Activated CD4-positive, alpha-beta T cell treated with anti-CD3 and anti-CD28 coated beads, Interleukin-2, amount 50 U/mL, for 1 hour (primary cell): ENCODE measurements at places on chromosomes 2 and 18.

DNA sequence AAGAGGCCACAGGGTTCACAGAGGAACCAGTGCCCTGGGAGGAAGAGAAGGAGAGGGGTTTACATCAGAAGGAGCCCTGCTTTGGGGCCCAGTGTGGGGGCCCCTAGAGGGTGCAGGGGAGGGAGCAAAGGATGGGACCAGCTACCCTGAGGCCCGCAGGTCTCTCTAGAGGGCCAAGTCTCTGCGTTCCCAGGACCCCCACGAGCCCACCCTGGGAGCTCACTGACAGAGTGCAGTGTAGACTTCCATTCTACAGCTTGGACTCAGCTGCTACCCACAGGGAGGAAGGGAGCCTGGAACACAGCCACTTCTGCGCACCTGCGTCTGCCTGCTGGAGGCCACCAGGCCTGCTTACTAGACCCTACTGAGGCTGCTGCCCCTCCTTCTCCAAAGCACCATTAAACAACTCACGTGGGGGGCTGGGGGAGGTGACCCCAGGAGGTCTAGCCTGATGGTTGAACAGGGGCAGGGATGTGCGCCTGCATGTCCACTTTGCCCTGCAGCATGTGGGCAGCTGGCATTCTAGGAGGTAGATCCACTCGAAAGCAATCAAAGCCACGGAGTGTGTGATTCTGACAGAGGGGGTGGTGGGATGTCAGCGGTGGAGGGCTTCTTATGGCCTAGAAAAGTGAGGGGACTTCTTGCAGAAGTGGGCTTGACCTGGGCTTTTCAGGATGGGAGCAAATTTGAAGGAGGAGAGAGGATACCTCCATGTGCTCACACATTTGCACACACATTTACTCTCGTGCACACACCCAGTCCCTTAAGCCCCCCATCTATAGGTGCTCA, 90.2 kb downstream of the ZFP36L2 start:
- DNase-seq, result no peak

- DNase-seq, result no peak
Observed at GRCh38 chr18:3886575-3887322, 436.8 kb downstream of the TGIF1 start.

DNA sequence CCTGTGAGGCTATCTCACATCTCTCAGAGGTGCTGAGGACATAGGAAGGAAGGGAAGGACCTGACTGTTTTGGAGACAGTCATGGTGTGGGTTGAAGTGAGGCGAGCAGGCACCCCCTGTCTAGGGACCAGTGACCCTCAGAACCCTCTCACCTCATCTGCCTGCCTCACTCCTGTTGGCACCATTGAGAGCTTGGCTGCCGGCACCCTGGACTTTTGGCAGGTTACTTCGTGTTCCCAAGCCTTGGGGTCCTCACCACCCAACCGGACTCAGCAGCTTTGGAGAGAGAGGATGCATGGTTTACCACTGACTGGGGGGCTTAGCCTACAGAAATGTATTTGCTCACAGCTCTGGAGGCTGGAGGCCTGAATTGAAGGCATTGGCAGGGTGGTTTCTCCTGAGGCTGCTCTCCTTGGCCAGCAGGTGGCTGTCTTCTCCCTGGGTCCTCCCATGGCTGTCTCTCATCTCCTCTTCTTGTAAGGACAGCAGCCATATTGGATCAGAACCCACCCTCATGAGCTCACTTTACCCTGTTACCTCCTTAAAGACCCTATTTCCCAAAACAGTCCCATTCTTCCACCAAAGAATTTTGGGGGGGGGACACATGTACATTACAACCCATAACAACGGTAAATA, 142.0 kb downstream of the TSN start:
- DNase-seq, result no peak

GRCh38 chr2:229835596-229836283, 86.1 kb downstream of the TRIP12 start:
- DNase-seq, result no peak

DNA sequence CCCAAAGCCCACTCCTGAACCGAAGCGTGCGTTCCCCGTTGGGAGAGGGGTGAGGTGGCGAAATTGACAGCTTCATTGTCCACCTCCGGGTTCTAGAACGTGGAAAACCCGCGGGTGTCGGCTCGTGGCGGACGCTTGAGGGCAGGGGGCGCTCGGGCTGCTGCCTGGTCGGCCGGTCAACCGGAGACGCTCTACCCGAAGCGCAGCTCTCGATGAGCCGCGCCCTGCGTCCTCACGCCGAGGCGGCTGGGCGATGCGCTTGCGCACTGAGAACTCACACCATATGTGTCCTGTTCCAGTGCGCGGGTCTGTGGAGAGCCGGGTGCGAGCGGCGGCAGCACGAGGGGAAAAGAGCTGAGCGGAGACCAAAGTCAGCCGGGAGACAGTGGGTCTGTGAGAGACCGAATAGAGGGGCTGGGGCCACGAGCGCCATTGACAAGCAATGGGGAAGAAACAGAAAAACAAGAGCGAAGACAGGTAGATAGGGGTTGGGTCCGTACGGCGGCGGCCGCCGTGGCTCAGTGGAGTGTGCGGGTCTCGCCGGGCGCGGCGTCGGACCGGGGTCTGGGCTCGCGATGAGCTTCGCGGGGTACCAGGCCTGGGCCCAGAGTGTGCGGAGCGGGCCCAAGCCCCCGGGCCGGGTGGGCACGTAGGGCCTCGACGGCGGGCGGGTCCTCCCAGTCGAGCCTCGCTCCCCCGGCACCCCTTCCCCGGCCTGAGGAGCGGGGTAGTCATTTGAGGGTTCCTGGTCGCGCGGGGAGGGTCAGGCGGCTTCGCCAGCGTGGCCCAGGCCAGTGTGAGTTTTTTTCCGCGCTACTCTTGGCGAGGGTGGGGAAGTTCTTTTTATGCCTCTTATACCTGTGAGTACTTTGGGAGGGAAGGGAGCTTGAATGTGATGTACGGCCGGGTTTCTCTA, at the start of gene EIF5B:
TSS of gene EIF5B (plus strand) at position 277 of the 916 bp plus-strand sequence. CDS start at position 443, 166 bp downstream.
- peak; percentile 91 for DNase-seq

GRCh38 chr2:222888716-222889115, 27.9 kb downstream of the ACSL3 start:
- DNase-seq, result no peak

GRCh38 chr18:44945888-44946401, 265.3 kb downstream of the SETBP1 start:
- no peak for DNase-seq

- no peak for DNase-seq
Observed at GRCh38 chr2:238644095-238645081, 203.5 kb upstream of the TWIST2 start.

- no peak for DNase-seq
Observed at GRCh38 chr2:218982586-218983262, 2.3 kb downstream of the FEV start.

DNA sequence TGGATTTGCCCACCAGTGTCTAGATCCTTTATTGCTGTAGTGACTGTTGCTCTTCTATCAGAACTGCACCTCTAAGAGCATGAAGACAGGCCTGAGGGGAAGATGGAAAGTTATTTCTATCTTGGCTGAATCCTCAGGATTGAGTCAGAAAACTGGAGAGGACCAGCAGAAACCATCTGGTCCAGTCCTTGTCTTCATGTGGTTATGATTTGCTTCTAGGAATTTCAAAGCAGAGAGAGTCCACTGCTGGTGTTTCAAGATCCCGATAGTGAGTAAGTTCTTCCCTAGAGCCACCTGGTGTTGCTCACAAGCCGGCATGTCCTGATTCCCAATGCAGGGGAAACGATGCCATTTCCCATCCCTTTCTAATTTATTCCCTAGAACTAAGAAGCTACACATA, 84.2 kb downstream of the NCKAP5 start:
- no peak for DNase-seq

GRCh38 chr2:102591491-102592045, 27.8 kb upstream of the SLC9A2 start:
- DNase-seq, result no peak

- DNase-seq, result no peak
Observed at GRCh38 chr2:242085941-242086621, 216.6 kb downstream of the RTP5 start.

DNA sequence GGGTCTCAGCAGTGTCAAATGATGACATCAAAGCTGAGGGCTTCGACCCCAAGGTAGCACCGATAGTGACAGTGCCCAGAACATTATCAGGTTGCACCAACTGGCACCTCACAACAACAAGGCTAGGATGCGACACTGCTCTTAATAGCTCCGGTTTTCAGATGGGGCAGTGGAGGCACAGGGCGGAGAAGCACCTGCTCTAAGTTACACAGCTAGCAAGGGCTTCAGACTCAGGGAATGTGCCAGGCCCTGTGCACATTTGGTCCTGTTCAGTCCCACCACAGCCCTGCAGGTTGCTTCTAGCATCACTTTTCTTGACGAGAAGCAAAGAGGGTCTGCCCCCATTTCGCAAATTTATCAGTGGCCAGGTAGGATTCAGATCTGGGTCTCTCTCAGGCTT, 74.1 kb downstream of the DGKD start:
- DNase-seq, result no peak

- no peak for DNase-seq
Observed at GRCh38 chr18:31880186-31880898, 62.6 kb downstream of the TRAPPC8 start.

DNA sequence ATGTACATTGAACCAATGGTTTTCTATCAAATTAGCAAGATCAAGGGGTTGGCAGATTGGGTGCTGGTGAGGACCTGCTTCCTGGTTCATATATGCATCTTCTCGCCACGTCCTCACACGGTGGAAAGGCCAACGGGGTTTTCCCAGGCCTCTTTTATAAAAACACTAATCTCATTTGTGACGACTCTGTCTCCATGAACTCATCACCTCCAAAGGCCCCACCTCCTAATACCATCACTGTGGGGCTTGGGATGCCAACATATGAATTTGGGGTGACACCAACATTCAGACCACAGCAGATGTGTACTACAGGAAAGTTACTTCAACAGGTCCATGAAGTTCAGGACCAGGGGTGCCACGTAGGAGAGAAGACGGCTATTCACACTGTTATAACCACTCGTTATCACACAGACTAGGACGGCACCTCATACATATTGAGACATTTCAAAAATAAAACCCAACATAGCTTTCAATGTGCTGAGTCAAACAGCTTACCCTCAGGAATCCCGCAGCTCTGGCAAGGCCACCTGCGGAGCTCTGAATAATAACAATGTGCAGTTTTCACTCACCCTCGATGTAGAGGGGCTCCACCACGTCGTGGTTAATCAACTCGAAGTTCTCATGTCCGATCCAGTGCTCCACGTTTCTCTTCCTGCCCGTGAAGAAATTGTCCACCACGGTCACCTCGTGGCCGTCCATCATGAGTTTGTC, 49.3 kb downstream of the UXS1 start:
- DNase-seq, result peak; percentile 45

DNA sequence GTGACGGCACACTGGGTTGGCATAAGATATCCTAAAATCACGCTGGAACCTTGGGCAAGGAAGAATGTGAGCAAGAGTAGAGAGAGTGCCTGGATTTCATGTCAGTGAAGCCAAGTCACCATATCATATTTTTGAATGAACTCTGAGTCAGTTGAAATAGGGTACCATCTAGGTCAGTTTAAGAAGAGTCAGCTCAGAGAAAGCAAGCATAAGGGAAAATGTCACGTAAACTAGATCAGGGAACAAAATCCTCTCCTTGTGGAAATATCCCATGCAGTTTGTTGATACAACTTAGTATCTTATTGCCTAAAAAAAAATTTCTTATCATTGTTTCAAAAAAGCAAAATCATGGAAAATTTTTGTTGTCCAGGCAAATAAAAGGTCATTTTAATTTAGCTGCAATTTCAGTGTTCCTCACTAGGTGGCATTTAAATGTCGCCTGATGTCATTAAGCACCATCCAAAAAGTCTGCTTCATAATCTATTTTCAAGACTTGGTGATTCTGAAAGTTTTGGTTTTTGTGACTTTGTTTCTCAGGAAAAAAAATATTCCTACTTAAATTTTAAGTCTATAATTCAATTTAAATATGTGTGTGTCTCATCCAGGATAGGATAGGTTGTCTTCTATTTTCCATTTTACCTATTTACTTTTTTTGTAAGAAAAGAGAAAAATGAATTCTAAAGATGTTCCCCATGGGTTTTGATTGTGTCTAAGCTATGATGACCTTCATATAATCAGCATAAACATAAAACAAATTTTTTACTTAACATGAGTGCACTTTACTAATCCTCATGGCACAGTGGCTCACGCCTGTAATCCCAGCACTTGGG, 19.6 kb downstream of the RSAD2 start:
- DNase-seq, result no peak

DNA sequence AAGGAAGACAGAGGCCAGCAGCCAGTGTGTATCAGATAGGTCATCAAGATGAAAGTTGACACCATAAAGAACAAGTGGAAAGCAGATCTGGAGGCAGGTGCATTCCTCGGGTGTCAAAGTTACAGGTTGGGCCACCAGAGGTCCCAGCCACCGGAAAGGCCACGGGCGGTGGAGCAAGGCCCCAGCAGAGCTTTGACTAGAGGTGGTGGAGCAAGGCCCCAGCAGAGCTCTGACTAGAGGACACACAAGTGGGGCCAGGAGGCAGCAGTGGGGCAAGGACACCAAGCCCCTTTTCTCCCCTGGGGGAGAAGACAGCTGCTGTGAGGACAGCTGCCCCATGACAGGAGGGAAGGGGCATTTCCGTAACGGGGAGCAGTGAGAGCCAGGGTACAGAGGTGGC, 115.1 kb downstream of the GYPC start:
- no peak for DNase-seq

DNA sequence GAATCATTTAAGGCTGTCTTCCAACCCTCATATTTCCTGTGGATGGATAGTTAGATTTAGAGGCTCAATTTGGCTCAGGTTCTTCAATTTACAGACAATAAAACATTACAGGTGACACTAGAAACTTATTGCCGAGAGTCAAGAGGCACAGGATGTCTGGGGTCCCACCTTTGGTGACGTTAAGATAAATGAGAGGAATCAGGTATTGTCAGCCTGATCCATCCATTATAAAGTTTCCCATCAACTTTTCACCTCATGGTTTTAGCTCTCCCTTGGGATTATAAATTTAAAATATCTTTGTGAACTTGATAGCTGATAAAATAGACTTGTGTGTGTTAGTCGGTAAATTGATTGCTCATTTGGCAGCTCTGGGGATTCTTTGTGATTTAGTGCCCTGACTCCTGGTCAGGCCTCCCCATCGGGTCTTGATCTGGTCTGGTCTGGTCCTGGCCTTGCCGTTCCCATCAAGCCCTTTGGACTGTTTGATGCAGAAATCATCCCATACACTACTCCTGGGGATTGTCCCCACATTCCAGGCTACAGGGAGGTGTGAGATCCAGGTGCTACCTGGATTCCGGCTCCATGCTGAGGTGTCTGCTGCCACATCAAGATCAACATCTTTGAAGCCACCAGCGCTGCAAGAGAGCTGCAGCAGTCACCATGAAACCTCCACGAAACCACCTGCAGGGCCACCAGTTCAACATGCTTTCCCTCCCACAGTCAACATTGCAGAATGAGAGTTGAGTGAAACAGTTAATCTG, 130.9 kb downstream of the SH3BP4 start:
- DNase-seq, result no peak
